Stimulated activated naive CD4-positive, alpha-beta T cell (primary cell): ENCODE measurements at places on chromosomes 2 and 18.

- peak; percentile 63 for DNase-seq
Observed at GRCh38 chr2:30147196-30147714, 448 bp downstream of the YPEL5 start.

DNA sequence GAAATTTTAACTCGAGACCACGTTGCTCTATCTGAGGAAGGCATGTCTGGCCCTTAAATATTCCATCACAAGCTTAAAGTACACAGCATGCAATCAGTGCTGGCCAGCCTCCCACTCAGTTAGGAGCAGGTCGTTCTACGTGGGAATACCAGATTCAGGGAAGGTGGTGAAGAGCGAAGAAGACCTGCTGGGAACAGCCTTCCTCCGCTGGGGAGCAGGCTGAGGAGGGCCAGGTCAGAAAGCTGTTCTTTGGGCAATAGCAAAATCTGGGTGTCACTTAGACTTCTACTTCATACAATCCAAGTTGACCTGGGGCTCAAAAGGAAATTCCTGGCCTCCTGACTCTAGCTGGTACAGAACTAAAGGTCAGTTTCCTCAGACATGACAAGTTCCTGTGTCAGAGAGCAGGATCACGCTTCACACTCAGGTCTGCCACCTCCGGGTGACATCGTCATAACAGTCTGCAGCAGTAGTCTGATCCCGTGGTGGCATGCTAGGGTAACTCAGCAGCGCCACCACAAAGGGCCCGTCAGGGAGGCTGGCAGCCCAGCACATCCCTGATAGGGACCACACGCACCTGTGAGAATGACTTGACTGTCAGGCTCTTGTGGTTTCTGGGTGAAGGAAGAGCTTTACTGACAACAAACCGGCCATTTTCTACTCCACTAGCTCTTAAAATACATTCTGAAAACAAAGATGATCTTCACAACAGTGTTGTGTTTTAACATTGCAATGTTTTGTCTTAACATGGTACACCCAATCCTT is 35.2 kb upstream of the NAPG start:
- DNase-seq: peak; percentile 28

DNA sequence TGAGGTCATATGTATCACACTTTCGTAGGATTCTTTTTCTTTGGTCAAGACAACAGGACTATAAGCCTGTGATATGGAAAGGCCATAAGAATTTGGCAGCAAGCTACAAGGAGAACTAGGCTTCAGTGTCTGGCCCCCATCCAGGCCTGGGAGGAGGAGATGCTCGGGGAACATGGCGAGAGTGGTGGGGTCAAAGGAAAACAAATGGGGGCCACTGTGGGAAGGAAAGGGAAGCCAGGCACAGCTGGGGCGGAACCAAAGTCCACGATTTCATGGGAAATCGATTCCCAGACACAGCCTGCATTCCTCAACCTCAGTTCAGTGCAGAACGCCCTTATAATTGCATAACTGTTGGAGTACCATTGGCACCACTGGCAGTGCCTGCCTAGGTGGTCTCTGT is 58.2 kb downstream of the MBP start:
- DNase-seq: no peak

- DNase-seq: no peak
Observed at GRCh38 chr2:41928526-41928925, 119.3 kb upstream of the PKDCC start.

- no peak for DNase-seq
Observed at GRCh38 chr2:47180531-47180930, 25.4 kb upstream of the STPG4 start.

DNA sequence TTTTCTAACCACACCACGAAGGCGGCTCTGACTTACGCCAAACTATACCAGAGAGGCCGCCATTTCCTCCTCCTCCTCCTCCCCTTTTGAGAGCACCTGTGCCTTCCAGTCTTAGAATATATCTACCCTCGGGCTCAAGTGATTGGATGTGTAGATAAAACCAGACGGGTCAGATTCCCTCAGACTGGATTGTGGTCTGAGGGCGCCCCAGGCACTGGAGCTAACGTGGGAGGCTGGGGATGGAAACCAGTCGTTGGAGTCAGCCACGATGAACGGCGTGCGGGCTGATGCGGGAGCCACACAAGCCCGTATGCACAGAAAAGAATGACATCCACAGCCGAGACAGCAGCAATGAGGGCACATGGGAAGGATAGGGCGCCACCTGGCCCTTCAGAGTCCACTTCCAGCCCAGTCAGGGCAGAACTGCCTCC is 12.3 kb upstream of the ODC1 start:
- DNase-seq: no peak

- DNase-seq: no peak
Observed at GRCh38 chr2:205060269-205060668, 515.0 kb downstream of the PARD3B start.

GRCh38 chr2:70686577-70687460 is 81.2 kb downstream of the ADD2 start:
- no peak for DNase-seq

DNA sequence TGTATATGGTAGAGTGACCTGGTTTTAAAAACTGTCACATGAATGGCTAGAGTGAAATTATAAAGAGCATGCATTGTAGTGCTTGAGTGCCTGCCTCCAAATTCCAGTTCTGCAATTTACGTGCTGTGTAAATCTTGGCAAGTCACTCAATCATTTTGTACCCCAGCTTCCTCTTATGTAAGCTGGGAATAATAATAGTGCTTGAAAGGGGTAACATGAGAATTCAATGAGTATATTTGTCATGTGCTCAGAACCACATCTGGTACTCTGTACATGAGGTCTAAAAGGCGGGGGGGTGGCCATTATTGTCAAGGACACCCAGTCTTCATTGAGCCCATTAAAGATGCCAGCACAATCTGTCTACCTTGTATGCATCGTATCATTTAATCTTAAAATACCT is 214.8 kb downstream of the MC4R start:
- DNase-seq: no peak

DNA sequence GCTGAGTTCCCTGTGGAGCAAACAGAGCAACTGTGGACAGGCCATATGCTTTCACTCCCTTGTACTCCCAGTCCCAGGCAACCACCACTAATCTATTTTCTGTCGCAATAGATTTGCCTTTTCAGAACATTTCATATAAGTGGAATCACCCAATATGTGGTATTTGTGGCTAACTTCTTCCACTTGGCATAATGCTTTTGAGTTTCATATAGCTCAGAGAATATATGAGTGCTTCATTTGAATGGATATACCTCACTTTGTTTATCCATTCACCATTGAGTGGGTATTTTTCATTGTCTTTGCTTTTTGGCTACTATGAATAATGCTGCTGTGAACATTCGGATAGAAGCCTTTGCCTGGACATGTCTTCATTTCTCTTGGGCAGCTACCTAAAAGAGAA is 151.9 kb downstream of the CERS6 start:
- no peak for DNase-seq

DNA sequence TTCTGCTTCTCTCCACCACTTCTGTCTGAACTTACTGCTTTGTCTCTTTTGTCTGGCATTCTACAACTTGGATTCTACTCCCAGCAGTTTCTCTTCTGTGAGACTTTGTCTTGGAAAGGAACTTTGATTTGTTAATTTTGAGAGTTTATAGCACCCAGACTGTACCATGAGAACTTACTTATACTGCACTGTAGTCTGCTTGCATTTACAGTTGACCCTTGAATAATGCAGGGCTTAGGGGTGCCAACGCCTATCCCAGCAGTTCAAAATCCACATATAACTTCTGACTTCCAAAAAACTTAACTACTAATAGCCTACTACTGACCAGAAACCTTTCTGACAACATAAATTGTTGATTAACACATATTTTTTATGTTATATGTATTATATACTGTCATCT is 55.5 kb downstream of the DYNC1I2 start:
- no peak for DNase-seq

DNA sequence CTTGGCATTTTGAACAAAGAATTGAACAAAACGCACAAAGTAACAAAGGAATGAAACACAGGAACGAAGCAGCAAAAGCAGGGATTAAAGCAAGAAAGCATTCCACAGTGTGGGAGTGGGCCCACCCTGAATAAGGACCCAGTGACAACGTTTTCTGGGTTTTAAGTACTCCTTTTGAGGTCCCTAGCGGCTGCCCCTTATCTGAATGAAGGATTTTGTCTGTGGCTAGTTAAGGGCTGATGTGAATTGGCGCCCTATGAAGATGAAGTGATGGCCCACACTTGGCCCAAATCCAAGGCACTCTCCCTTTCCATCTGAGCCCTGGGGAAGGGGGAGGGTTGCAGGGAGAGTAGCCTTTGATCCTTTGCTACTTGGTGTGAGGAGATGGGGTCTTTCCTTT is 7.8 kb upstream of the CCDC141 start:
- DNase-seq: no peak

- DNase-seq: no peak
Observed at GRCh38 chr2:98155291-98155690, 68.3 kb downstream of the VWA3B start.

- DNase-seq: no peak
Observed at GRCh38 chr2:43328133-43328532, 101.7 kb upstream of the ZFP36L2 start.

DNA sequence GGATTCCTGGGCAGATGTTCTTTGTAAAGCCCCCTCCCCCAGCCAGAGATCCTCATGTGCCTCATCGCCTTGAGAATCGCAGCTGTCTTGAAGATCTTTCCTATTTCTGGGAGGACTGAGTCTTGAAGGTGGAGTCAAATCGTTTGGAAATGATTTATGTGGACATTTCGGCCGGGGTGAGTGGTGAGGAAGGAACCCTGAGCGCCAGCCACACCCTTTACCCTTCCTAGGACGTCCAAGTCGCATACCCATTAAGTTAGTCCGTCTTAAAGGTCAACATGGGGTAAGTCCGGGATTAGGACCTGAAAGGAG is 84.9 kb upstream of the ZCCHC2 start:
- DNase-seq: no peak

- peak; percentile 49 for DNase-seq
Observed at GRCh38 chr2:65431421-65432226, 775 bp downstream of the SPRED2 start.

GRCh38 chr2:162926501-162926900 is 87.9 kb upstream of the KCNH7 start:
- DNase-seq: no peak

- DNase-seq: no peak
Observed at GRCh38 chr2:1739322-1739957, 4.9 kb downstream of the PXDN start.

DNA sequence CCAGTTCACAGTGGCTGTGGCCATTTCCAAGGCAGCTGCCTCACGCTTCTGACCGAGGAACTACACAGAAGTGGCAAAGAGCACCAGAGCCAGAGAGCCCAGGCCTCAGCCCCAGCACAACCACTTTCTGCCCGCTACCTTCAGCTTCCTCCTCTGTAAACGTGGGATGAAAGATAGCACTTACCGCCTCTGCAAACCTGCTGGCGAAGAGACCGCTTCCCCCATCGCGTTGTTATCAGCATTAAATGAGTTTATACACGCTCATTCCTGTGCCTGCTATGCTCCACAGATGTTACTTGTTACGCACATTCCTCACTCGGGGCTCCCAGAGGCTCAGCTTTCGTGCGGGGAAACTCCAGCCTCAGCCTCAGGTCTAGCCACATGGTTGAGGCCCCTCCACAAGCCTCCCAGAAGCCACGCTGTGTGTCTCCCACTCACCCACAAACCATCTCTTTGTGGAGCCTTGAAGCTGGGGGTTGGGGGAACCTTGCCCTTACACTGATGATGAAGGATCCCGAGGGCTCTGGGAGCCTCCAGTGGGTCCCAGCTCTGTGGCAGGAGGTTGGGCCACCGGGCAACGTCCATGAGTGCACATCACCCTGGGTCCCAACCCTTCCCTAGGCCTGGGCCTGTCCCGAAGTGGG is 63.3 kb upstream of the SMAD7 start:
- no peak for DNase-seq

GRCh38 chr18:60082790-60083189 is 183.0 kb downstream of the PMAIP1 start:
- DNase-seq: no peak

DNA sequence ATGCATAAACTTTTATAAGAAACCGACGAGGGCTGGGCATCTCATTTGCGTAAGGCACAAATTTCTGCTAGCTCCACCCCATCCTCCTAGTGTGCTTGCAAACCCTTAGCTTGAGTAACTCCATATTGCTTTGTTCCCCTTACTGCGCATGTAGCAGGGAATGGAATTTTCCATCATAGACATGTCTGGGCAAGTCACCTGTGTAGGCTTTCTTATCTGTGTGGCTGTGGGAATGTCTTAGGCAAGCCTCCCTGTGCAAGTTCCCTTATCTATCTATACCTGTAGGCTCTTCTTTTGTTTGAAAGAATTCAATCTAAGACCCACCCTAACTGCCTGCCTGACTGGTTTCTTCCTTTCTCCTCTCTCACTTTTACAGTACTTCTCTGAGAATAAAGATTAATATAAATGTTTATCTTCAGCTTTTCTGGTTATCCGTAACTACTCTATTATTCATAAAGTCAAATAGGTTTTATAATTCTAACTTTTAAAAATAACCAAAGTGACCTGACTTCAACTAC is 217.6 kb upstream of the FIGN start:
- DNase-seq: no peak

DNA sequence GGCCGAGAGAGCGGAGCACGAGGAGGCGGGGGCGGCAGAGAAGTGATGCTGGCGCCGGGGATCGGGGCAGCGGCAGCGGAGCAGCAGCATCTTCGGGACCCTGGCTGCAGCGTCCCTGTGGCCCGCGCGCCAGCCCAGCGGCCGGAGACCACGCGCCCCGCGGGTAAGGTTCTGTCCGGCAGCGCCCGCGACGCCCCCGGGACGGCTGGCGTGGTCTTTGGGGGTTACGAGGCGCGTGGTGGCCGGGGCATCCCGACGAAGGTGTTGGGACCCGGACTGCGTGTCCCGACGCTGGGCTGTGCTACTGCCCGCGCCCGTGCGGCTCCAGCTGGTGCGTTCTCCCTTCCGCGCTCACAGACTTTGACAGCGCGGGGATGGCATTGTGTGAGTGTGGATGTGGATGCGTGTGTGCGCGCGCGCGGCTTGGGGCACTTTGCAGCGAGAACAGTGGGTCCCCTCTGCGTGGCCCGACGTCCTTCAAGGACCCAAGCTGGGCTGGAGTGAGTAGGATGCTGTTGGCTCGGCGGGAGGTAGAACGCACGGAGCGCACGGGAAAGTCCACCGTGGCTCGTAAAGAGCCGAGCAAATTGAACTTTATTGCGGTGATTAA is 405.0 kb downstream of the XIRP2 start:
- no peak for DNase-seq

DNA sequence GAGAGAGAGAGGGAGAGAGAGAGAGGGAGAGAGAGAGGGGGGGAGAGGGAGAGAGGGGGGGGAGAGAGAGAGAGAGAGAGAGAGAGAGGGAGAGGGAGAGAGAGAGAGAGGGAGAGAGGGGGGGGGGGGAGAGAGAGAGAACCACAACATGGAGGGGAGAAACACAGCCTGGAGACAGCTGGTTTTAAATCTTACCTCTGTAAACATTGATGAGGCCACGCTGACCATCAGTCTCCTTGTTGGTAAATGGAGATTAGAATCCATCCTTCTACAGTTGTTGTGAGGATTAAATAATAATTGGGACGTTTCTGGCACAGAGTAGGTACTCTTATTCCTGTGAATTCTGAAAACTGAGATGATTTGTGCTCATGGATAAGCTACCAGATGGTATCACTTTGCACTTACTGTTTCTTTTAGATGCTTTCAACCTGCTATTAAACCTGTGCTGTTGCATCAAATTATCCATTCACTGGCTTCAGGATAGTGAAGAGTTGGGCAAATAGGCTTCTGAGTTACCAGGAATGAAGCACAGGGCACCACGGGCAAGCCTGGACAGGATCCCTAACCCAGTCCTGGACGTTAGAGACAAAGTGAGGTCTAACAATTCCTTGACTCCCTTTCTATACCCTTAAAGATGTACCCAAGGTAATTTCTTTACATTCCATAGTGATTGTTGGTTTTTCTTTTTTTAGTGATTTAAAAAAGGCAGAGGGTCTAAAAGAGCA is 318.1 kb downstream of the ZNF521 start:
- DNase-seq: no peak
